Activated CD4-positive, alpha-beta T cell treated with anti-CD3 and anti-CD28 coated beads, Interleukin-2, amount 10 ng/mL, durations not matched to agents 24 days and 14 days (primary cell): ENCODE measurements at places on chromosomes 13 and 19. TPM values are rescaled to one million over a fixed set of nuclear protein-coding genes. Genes with fewer than 3 reads are reported as not detected.

Gene GPX4
- 225 and 239 TPM in 2 replicates for total RNA-seq

Gene KRTDAP
- total RNA-seq, result not detected in 2 replicates

Gene ICAM5
- 3.0 and 3.8 TPM in 2 replicates for total RNA-seq

Gene PLA2G4C
- 9.2 and 11.4 TPM in 2 replicates for total RNA-seq

Gene CCDC122
- 0.56 and 1.7 TPM in 2 replicates for total RNA-seq

Gene ZNF112
- total RNA-seq, result not detected in 2 replicates

Gene FOSB
- total RNA-seq, result 11.3 TPM in 2 replicates

Gene RNF225
- total RNA-seq, result 0.54 and 1.1 TPM in 2 replicates

DNA sequence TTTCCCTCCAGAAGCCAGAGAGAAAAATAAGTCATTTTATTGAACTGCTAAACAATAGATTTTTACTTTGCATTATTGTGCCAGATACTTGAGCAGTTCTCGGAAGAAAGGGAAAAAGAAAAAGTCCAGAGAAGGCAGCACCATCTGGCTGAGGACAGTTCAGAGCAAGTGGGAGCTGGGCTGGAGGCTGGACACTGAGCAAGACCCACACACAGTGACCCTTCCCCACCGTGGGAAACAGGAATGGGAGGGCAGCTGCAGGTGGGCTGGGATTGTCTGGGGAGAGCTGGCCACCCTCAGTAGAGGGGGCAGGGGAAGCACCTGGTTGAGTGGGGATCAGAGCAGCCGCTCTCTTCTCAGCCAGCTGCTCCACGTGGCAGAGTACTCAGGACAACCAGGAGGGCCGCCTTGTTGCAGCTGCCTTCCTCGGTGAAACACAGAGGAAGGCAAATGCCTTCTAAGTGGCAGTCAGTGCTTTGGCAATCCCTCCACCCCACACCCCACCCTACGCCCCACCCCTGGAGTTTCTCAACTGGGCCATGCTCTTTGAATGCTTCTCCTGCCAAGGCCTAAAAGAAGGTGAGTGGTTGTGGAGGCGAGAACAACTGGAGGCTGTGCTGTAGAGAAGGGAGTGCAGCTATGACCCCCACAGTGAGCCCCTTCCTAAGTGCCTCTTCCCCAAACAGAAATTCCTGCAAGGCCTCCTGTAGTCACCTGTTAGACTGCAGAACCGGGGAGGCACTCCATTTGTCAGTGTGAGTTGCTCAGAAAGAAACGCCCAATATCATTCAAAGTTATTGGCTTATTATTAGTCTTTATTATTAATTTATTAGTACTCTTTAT, 179.3 kb downstream of the ZIC5 start:
- H3K27ac ChIP-seq, result no peak overlapping the region
- H3K4me1 ChIP-seq, result no peaks in the 10 kb centered on the region
- H3K27me3 ChIP-seq, result peaks cover 3% of the 10 kb centered on the region

GRCh38 chr13:36973621-36974295, 25.4 kb downstream of the ALG5 start:
- H3K27me3 ChIP-seq, result no peaks in the 10 kb centered on the region
- H3K36me3 ChIP-seq, result peaks cover 53% of the 10 kb centered on the region
- no peak overlapping the region for H3K4me3 ChIP-seq

GRCh38 chr13:22012686-22013085, 341.8 kb downstream of the FGF9 start:
- H3K4me3 ChIP-seq, result no peak overlapping the region
- no peak overlapping the region for H3K27ac ChIP-seq
- H3K27me3 ChIP-seq, result no peaks in the 10 kb centered on the region
- DNase-seq, result peak; percentile 26
- peaks cover 4% of the 10 kb centered on the region for H3K4me1 ChIP-seq
- no peaks in the 10 kb centered on the region for H3K36me3 ChIP-seq

GRCh38 chr19:9436358-9436757, 985 bp upstream of the ZNF266 start:
- H3K27ac ChIP-seq, result peak overlapping the region; percentile 99
- H3K36me3 ChIP-seq, result peaks cover 25% of the 10 kb centered on the region
- no peaks in the 10 kb centered on the region for H3K27me3 ChIP-seq
- H3K4me1 ChIP-seq, result peaks cover 22% of the 10 kb centered on the region
- peak overlapping the region; percentile 96 for H3K4me3 ChIP-seq

GRCh38 chr19:43741075-43741825, 13.5 kb downstream of the SMG9 start:
- DNase-seq, result no peak
- H3K27ac ChIP-seq, result no peak overlapping the region
- H3K27me3 ChIP-seq, result no peaks in the 10 kb centered on the region
- no peak overlapping the region for H3K4me3 ChIP-seq
- H3K36me3 ChIP-seq, result peaks cover 68% of the 10 kb centered on the region

GRCh38 chr19:28289295-28290063, 923.5 kb downstream of the UQCRFS1 start:
- H3K27ac ChIP-seq, result no peak overlapping the region
- H3K4me1 ChIP-seq, result no peaks in the 10 kb centered on the region
- no peak overlapping the region for H3K4me3 ChIP-seq
- DNase-seq, result no peak
- H3K36me3 ChIP-seq, result no peaks in the 10 kb centered on the region

DNA sequence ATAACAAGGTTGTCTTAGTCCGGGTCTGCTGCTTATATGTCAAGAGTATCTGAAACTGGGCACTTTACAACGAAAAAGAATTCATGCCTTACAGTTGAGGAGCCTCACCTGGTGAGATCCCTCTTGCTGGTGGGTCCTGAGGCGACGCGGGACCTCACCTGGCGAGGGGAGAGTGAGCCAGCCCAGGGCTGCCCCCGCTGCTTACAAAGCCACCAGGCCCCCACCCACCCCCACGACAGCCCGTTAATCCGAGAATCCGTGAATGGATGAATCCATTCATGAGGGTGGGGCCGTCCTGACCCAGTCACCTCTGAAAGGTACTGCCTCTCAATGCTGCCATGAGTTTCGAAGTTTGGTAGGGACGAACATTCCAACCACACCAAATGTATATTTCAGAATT, 54.0 kb upstream of the F7 start:
- no peak overlapping the region for H3K27ac ChIP-seq
- H3K4me1 ChIP-seq, result no peaks in the 10 kb centered on the region
- H3K27me3 ChIP-seq, result no peaks in the 10 kb centered on the region
- H3K4me3 ChIP-seq, result no peak overlapping the region
- DNase-seq, result no peak

DNA sequence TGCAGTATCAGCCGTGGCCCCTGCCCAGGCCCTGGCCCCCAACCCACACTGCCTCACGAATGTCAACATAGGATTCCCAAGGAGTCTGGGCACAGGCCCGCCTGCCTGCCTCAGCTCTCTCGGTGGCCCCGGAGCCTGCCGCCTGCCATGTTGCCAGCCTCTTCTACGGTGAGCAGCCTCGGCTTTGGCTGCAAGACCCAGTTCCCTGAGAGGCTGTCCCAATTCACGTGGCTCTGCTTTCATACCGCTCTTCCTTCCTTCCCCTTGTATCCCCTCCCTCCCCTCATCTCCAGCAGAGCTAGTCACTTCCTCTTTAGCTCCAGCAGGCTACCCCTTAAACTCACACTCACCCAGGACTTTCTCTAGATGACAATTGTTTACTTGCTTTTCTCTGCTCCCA, 42.7 kb downstream of the SERP2 start:
- DNase-seq, result no peak
- no peaks in the 10 kb centered on the region for H3K4me1 ChIP-seq
- no peak overlapping the region for H3K4me3 ChIP-seq

DNA sequence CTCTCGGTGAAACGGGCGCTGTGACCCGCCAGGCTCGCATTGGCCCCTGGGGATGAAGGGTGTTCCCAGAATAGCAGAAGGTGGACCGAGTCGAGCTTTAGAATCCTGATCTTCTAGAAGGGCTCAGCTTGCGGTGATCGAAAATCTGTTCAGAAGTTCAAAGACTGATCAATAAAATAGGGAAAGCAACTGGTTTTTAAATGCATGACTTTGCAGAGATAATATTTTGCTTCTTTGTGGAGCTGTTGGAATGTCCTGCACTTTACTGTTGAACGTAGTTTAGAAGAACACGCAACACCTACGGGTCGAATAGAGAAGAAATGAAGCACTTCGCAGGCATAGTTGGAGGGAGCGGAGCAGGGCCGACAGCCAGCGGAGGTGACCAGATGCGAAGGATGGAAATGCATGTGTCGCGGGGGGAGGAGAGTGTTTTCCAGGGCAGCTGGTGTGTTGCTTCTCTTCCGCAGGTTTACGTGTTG, 766 bp downstream of the CEBPG start:
- peaks cover 19% of the 10 kb centered on the region for H3K36me3 ChIP-seq
- no peaks in the 10 kb centered on the region for H3K27me3 ChIP-seq
- peak overlapping the region; percentile 79 for H3K27ac ChIP-seq
- DNase-seq, result peak; percentile 74
- peak overlapping the region; percentile 94 for H3K4me3 ChIP-seq

DNA sequence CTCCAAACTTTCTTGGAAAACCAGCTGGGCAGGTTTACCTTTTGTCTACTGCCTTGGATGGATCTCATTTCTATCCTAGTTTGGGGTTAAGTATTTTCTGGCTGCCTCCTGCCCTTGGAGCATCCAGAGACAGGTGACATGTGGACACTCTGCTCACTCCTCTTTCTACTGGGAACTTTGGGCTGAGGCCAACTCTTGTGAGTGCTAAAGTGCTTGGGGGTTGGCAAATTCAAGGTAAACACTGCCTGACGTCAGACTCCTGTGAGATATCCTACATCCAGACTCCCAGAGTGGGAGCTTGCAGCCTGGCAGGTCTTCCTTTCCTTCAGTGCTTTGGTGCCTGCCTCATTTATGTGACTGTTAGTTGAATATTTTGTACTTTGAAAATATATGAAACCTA, 388.1 kb downstream of the KCNRG start:
- no peaks in the 10 kb centered on the region for H3K4me1 ChIP-seq
- H3K36me3 ChIP-seq, result no peaks in the 10 kb centered on the region
- H3K27ac ChIP-seq, result no peak overlapping the region
- DNase-seq, result no peak

GRCh38 chr19:10975374-10976130, 14.7 kb downstream of the SMARCA4 start:
- peaks cover 19% of the 10 kb centered on the region for H3K4me1 ChIP-seq
- no peak overlapping the region for H3K27ac ChIP-seq
- peaks cover 3% of the 10 kb centered on the region for H3K36me3 ChIP-seq
- DNase-seq, result no peak
- H3K27me3 ChIP-seq, result no peaks in the 10 kb centered on the region
- no peak overlapping the region for H3K4me3 ChIP-seq

GRCh38 chr19:49629659-49630058, 10.3 kb downstream of the RRAS start:
- no peak overlapping the region for H3K4me3 ChIP-seq
- H3K36me3 ChIP-seq, result peaks cover 15% of the 10 kb centered on the region
- no peaks in the 10 kb centered on the region for H3K4me1 ChIP-seq
- no peaks in the 10 kb centered on the region for H3K27me3 ChIP-seq
- H3K27ac ChIP-seq, result no peak overlapping the region

DNA sequence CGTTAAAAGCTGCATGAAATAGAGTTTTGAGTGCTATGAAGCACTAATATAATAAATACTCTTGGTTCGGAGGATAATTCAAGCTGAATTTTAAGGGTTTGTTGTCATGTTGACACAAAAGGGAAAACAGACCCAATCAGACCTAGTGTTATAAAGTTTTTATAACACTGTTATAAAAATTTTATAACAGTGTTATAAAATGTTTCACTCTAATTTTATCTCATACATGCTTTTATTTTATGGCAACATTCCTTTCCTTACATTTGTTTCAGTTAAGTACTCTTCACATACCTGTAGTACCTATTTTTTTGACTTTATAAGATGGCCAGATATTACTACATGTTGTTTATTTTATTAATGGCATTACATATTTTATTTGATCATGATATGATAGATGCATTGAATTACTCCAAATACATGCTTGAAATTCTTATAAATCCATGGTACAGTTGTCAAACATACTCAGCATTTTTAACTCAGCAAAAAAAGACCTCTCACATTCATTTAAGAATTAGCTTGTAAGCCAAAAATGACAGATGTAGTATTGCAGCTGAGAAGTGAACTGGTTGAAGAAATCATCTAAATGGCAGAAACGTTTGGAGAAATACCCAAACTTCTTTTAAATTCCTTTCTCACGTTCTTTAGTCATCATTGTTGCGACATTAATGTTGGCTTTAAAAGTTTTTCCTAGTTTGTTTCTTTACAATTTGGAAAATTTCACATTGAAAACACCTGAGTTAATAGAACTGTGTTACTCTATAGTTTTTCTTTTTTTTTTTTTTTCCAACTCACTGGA, 104.5 kb downstream of the PIBF1 start:
- H3K4me1 ChIP-seq, result peaks cover 4% of the 10 kb centered on the region
- H3K27ac ChIP-seq, result no peak overlapping the region
- no peak for DNase-seq
- H3K36me3 ChIP-seq, result peaks cover 16% of the 10 kb centered on the region
- H3K27me3 ChIP-seq, result no peaks in the 10 kb centered on the region

- DNase-seq, result no peak
- H3K4me3 ChIP-seq, result no peak overlapping the region
- H3K27ac ChIP-seq, result no peak overlapping the region
- H3K36me3 ChIP-seq, result no peaks in the 10 kb centered on the region
- H3K4me1 ChIP-seq, result peaks cover 9% of the 10 kb centered on the region
- peaks cover 2% of the 10 kb centered on the region for H3K27me3 ChIP-seq
Measured at GRCh38 chr13:94308832-94309231, 170.7 kb downstream of the DCT start.

DNA sequence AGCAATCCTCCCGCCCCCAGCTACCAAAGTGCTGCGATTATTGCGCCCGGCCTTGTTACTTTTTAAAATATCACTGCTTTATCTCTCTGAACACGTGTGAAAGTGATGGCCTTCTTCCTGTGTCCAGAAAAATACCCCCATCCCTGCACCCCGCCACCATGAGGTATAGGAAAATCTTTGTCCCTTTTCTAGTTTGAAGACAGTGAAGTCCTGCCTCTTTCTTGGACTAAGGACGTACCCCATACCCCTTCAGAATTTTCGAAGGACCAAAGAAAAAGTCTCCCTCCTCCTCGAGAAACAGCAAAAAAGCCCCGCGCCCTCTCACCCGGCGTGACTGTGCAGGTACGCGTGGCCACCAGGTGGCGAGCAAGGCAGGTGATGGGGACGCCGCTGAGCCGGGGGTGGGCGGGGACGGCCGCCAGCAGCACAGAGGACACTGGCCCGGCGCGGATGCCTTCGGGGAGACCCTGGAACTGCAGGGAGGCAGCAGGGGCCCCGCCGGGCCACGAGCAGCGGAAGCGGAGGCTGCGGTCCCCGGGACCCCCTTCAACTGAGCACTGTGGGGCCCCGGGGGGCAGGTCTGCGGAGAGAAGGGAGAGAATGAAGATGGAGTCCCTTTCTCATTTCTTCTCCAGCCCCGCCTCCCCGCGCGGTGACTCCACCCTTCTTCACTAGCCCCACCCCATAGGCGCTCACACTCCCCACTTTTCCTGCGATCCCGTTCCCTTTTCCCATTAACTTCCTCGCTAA, 3.2 kb downstream of the VSIG10L start:
- peak overlapping the region; percentile 87 for H3K27ac ChIP-seq
- peaks cover 2% of the 10 kb centered on the region for H3K36me3 ChIP-seq
- peak overlapping the region; percentile 90 for H3K4me3 ChIP-seq
- peaks cover 6% of the 10 kb centered on the region for H3K27me3 ChIP-seq
- peaks cover 20% of the 10 kb centered on the region for H3K4me1 ChIP-seq
